ENCODE measurements at places on chromosomes 12 and 14.
A peak's percentile ranks its signal among the peaks of the same experiment; 100 is the strongest.

- no peak for DNase-seq
These were observed 10.5 kb downstream of the ERC1 start for GRCh38 chr12:1001507-1001906.

DNA sequence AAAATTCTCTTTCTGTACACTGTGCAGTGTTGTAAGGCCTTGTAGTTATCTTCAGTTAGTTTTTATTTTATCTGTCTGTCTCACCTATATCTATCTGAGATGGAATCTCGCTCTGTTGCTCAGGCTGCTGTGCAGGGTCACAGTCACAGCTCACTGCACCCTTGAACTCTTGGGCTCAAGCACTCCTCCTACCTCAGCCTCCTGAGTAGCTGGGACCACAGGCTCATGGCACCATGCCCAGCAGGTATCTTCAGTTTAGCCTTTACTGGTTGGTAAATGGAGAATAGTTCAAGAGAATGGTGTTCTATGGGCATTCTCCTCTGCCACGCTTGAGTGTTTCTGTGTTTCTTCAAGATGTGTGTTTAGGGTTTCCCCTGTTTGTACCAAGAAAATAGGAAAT, 13.6 kb downstream of the TULP3 start:
- DNase-seq, result no peak

DNA sequence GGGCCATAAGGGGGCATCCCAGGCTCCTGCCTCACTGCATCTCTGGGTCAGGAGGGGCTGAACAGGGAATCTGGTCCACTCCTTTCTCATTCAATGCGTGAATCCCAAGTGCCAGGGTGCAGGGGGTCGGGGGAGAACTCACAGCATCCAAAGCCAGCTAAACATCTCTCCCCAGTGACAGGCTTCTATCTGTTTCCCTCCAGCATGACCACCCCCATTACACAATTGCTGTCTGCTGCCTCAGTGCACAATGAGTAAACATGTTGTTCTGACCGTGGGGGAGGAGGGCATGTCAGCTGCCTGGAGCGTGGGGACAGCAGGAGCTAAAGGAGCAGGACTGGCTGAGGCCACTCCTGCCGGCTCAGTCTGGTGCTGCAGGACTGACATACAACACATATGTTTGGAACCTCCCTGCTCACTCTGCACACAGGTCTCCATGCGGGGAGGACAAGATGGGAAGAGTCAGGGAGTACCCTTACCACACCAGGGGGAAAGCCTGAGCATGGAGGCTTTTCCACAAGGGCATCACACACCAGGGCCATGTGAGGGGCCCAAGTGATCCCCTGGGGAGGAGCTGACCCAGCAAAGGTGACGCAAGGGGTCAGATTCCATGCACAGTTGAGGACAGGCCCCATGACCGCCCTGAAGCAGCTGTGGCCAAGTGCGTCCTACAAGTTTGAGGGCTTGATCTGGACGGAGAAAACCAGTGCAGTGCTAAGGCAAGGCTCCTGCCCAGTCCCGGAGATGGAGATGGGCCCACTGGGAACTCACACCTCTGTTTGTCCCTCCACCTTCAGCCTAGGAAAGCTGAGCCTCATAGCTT, 1.4 kb downstream of the TNS2 start:
- DNase-seq, result no peak

GRCh38 chr14:67569651-67570290, 30.3 kb downstream of the PIGH start:
- no peak for DNase-seq

GRCh38 chr12:24898606-24899005, 50.3 kb downstream of the BCAT1 start:
- no peak for DNase-seq

DNA sequence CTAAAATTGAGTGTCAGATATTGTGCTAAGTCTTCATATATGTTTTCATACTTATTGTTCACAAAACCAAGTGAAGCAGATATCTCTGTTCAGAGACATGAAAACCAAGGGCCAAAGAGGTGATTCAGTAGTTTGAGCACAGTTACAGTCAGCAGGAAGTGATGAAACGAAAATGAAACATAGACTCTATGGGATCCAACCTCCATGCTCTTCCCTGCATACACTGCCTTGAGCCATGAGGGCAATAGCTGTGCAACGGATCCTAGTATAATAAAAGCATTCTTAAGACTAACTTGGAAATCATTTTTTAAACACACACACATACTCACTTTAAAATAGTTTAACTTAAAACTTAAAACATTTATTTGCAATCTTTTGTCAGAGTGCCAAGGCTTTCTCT, 27.9 kb downstream of the ESR2 start:
- no peak for DNase-seq

DNA sequence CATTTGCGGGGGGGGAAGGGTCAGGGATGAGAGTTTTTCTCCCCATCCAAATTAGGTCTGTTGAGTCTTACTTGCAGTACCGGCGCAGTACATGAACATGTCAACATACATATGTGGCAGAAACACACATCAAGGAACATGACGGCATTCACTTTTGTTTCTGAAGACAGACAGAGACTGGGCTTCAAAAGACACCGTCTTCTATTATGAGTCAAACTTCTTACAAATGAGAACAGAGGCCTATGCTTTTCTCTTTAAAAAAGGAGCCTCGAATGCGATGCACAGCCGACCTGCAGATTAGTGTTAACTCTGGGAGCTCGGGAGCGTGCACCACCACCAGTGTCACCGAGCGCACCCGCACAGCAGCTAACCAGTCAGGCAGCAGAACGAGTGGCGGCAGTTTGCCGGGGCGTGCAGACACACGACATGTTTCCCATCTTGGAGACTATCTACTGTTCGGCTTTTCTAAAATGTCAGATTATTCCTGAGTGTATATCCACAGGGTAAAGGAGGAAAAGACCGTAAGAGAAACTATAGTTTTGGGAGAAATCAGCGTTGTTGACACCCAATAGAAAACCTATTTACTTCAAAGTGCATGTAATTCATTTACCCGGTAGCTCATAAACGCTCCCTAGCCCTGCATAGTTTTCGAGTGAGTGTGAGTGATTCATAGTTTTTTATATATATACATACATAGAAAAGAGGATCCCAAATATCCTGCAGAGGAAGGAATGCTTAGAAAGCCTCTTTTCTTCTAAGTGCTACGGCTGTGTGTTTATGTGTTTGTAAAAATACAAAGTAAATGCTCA, 33.0 kb downstream of the UBR7 start:
- no peak for DNase-seq

- DNase-seq, result no peak
These were observed 31.1 kb downstream of the INTS13 start for GRCh38 chr12:26906704-26907103.

DNA sequence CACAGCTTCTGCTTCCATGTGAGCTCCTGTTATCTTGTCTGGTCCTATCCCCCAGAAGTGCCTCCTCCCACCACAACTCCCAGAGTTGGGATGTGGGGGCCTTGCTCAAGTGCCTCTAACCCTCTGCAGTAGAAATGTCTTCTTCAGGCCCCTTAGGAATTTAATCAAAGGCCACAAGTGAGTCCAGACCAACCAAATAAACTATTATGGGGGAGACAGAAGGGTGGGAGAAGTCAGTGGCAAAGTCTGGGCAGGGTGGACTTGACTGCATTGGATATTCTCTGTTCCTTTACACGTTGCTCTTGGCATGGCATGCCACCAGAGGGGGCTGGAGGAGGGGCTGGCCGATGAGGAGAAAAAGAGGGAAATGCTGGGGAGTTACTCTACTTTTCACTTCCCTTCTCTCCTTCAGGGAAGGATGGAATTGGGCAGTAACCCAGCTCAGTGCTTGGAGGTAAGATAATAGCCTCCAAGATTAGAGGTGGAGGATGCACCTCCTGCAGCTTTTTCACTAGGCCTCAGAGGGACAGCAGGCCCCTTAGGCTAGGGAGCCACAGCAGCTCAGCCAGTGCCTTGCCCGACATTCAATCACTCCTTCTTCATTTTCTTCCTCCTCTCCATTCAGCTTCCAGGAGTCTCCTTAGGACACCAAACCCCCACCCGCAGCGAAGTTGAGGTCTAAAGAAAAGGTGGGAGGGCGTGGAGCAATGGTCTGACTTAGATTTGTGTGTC, 1.2 kb upstream of the AP1G2 start:
- DNase-seq, result peak; percentile 62

GRCh38 chr12:69000074-69000473, 67.1 kb upstream of the CPM start:
- no peak for DNase-seq

GRCh38 chr12:93918262-93918661, 230.1 kb upstream of the PLXNC1 start:
- no peak for DNase-seq

GRCh38 chr12:128056136-128056801, 210.7 kb upstream of the TMEM132C start:
- no peak for DNase-seq

GRCh38 chr14:98606041-98606640, 665.9 kb downstream of the BCL11B start:
- no peak for DNase-seq

GRCh38 chr12:114851981-114852380, 168.0 kb upstream of the TBX3 start:
- no peak for DNase-seq

- DNase-seq, result no peak
These were observed 19.4 kb upstream of the SNX6 start for GRCh38 chr14:34649344-34649743.

DNA sequence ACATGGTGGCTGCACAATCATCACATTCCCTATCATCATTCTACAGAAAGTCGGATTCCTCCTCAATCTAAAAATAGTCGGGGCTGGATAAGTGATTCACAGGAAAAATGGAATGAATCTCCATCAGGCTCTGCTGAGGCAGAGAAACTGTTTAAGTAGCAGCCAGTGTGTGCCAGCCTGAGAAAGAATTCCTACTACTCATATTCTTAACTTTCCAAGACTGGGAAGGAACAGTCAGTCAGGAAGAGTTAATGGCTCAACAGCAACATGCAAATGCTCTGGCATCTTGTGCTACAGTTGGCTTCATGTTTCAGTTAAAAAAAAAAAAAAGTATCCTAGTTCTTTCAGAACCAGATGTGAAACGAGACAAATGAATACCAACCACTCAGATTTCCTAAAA, 187.0 kb downstream of the GRIP1 start:
- no peak for DNase-seq

All from HuH-7 (cell line).